ENCODE measurements at places on chromosomes 6 and 20.

- DNase-seq, result no peak
Observed at GRCh38 chr6:20497216-20498040, 36.8 kb upstream of the CDKAL1 start.

- DNase-seq, result no peak
Observed at GRCh38 chr6:46014511-46015118, 1.0 kb downstream of the CLIC5 start.

GRCh38 chr20:54643761-54644160, 168.4 kb downstream of the DOK5 start:
- no peak for DNase-seq

DNA sequence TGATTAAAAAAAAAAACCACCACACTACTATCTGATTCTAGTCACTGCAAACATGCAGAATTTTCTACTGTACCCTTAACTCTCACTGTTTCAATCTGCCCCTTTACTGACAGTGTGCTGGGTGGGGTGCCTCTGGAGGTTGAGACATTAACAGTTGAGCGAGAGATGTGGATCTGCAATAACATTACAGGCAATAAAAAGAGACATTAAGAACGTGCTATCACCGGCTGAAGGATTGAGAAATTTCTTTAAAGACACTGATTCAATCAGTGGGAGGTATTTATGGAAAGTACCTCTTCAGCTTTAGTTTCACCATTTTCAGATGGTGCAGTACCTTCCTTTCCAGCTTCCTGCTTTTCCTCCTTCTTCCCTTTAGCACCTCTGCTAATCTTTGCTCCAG, 32.5 kb downstream of the HMGN3 start:
- DNase-seq, result no peak

DNA sequence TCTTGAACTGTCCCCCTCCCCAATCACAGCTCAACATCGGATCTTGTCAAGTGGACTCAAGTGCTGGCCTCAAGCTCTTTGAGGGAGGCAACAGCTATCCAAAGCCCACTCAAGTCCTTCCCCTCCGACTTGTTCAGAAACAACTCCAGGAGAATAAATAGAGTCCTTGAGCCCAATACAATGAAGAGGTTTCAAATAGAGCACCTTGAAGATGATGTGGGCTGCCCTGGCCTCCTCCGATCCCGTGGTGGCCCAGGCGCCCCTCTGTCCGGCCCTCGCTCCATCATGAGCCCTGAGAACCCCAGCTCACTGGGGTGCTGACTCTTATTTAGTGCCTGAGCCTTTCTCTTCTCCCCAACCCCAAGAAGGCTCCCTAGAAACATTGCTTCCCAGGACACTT, 164.3 kb upstream of the PMEPA1 start:
- no peak for DNase-seq
